ENCODE measurements at places on chromosomes 11 and 22. TPM values are rescaled to one million over a fixed set of nuclear protein-coding genes. Genes with fewer than 3 reads are reported as not detected.

DNA sequence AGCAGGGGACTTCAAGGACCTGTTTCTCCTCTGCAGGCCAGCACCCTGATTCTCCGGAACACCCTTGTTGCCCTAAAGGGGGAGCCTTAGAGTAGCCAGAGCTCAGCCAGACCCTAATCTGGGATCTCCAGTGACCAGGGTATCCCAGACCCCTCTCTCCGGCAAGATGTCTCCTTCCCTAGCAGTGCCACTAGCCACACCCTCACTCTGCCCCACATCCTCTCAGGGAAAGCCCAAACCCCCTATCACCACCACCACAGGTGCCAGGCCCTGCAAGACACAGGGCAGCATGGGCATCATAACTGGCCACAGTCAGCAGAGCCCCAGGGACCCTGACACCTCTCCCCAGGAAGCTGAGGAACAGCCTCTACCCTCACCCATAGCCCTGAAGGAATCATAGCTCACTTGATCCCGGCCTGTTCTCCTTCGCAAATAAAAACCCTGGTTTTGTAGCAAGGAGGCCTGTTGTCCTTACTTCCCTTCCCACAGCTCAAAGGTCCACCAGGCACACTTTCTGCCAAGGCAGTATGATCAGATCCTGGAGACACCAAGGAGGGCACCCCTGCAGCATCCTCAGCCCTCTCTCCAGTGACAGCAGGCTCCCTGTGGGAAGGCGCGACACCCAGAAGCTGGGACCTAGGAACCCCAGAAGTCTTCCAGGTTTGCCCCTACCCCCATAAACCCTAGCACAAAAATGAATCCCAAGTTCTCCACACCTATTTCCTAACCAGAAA lies 4.6 kb downstream of the CFL1 start:
- no peak for DNase-seq

GRCh38 chr11:118691926-118692830 lies 12.7 kb upstream of the TREH start:
- DNase-seq, result no peak

- DNase-seq, result no peak
Observed at GRCh38 chr11:125300791-125301218, 136.3 kb downstream of the PKNOX2 start.

- DNase-seq, result no peak
Observed at GRCh38 chr22:46622081-46622521, 1.9 kb downstream of the GRAMD4 start.

- no peak for DNase-seq
Observed at GRCh38 chr11:46181843-46182424, 60.7 kb upstream of the PHF21A start.

STK33 gene
- total RNA-seq, result 11.0 TPM
